ENCODE measurements at places on chromosomes 11 and 22.

- DNase-seq = no peak
These were observed 156.1 kb downstream of the HIPK3 start for GRCh38 chr11:33413301-33413700.

DNA sequence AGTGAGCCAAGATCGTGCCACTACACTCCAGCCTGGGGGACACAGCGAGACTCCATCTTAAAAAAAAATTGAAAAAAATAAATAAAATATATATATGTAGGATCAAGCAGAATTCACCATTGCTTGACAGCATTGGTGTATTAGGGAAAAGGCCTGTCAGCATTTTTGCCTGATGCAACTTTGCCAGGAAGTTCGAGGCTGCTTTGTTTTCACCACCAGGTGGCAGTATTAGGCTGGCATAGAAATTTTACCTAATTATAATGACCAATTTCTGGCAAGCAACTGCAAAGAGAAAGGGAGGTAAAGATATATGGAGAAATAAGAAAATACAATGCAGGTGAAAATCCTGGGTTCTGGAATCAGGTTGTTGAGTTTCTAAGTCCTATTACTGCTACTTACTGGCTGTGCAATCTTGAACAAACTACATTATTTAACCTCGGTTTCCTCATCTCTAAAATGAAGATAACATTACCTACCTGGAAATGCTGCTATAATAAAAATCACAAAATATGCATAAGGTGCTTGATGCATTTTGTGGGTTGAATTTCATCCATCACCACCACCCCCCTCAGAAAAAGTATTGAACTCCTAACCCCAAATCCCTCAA is 24.7 kb downstream of the LAYN start:
- DNase-seq = peak; percentile 71

GRCh38 chr22:49525801-49526535 is 301.7 kb downstream of the BRD1 start:
- DNase-seq = no peak

DNA sequence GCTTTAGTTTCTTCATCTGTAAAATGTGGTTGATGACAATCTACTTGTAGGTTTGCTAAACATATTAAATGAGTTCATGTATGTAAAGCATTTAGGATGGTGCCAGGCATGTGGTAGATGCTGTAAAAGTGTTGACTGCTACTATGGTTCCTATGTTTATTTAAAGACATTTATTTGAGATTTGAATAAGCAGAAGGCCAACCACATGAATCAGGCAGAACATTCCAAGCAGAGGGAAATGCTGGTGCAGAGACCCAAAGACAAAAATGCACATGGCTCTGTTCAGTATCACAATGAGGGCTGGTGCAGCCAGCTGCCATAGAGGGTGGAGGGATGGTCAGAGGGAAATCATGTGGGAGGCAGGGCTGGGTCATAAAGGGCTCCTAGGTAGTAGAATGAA is 156.2 kb upstream of the PDGFD start:
- peak; percentile 75 for DNase-seq

- no peak for DNase-seq
These were observed 599.1 kb downstream of the BRD1 start for GRCh38 chr22:49228431-49229037.

- no peak for DNase-seq
These were observed at the start of gene DRD2 for GRCh38 chr11:113475160-113475761. Gene DRD2, minus strand, starts transcription at chr11:113475398. Its CDS starts 50,747 bp downstream, at chr11:113424651.

- no peak for DNase-seq
These were observed 39.4 kb downstream of the MICAL2 start for GRCh38 chr11:12149672-12150225.

DNA sequence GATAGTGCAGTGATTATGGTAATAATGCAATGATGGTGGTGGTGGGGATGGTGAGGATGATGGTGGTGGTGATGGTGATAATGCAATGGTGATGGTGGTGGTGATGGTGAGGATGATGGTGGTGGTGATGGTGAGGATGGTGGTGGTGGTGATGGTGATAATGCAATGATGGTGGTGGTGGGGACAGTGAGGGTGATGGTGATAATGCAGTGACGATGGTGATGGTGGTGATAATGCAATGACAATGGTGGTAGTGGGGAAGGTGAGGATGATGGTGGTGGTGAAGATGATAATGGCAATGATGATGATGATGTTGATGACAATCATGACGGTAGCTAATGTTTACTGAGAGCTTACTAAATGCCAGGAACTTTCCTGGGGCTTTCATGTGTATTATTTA is 79.6 kb upstream of the MYOD1 start:
- no peak for DNase-seq

GRCh38 chr22:48972979-48973693 is 854.5 kb downstream of the BRD1 start:
- DNase-seq = no peak

GRCh38 chr11:3000032-3000961 is 8.2 kb upstream of the NAP1L4 start:
- peak; percentile 83 for DNase-seq

DNA sequence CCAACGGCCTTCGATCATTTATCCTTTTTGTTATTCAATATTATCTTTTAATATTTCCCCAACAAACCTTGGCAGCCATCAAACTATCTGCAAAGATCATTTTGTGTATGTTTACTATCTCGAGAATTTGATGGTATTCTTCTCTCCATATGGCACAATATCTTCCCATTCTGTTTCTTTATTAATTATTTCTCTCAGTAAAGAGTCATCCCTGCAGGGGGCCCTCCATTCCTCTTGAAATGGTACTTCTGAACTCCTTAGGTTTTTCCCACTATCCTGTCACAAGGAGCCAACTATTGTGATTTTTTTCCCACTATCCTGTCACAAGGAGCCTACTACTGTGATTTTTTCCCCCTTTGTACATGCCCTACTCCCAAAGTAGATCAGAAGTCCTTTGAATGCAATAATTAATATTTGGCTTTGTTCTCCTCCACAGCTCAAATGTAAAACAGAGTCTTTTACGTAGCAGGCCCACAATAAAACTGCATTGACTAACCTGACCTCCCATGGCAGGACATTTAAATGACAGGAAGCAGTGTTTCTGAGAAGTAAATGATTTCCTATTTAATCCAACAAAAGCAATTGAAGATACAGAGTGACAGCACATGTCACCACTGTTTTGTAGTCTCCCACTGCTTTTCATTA is 43.3 kb downstream of the PDGFD start:
- no peak for DNase-seq

GRCh38 chr11:125056931-125057692 is 6.0 kb upstream of the SLC37A2 start:
- DNase-seq = no peak

- peak; percentile 17 for DNase-seq
These were observed 17.2 kb upstream of the BMAL1 start for GRCh38 chr11:13260201-13260962.

DNA sequence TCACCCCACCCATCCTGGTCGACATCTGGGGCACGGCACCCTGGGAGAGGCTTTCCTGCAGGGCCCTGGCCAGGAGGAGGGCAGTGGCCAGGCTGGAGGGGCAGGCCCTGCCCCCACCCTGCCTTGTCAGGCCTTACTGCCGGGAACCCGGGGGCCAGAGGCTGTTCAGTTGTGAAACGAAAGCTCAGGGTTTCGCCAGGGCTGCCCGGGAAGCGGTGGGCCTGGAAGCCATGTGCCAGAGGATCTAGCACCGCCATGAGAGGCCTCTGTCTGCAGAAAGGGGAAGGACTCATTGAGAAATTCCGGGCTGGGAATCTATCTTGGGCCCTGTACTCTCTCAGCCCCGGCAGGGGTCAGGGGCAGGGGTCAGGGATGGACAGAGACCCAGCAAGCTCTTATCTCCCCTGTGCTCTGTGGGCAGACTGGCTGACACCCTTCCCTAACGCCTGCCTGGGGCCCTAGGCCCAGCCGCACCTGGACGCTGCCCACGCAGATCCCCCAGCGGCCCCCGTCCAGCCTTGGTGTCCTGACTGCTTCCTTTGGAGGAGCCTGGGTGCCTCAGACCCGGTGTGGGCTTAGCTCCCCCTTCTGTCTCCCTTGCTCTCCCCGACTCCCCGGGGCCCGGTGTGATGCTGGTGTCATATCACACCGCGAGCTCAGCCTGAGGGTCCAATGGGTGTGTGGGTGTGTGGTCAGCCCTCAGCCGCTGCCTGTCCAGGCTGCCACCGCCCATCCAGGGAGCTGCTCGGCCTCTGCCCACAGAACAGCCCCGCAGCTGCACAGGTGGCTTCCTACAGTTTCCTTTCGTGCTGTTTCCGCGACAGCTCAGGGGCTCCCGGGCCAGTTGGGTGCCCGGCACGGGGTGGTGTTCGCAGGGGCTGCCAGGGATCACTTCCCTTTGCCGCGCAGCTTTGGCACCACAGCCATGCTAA is 6.5 kb downstream of the PIM3 start:
- peak; percentile 33 for DNase-seq

GRCh38 chr11:131773626-131774025 is 403.2 kb downstream of the NTM start:
- peak; percentile 34 for DNase-seq

- DNase-seq = peak; percentile 92
These were observed 13.7 kb downstream of the AMOTL1 start for GRCh38 chr11:94781837-94782236.

- DNase-seq = no peak
These were observed 85.5 kb upstream of the PRR5 start for GRCh38 chr22:44616461-44616860.

DNA sequence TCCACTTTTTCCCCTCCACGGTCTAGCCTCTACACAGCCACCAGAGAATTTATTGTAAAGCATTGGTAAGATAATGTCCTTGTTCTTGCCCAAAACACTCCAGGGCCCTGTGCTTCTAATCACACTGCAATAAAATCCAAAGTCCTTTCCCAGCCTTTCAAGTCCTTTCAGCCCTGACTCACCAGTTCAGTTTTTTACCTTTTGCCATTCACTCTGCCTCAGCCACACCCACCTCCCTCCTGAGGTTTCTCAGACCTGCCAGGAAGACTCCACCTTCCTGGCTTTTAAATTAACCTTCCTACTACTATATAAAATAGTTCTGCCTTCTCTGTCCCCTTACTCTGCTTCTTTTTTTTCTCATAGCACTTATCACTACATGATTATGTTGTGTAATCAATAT is 91.0 kb upstream of the ARHGAP32 start:
- DNase-seq = no peak

GRCh38 chr11:130940706-130941105 is 24.4 kb upstream of the SNX19 start:
- no peak for DNase-seq

DNA sequence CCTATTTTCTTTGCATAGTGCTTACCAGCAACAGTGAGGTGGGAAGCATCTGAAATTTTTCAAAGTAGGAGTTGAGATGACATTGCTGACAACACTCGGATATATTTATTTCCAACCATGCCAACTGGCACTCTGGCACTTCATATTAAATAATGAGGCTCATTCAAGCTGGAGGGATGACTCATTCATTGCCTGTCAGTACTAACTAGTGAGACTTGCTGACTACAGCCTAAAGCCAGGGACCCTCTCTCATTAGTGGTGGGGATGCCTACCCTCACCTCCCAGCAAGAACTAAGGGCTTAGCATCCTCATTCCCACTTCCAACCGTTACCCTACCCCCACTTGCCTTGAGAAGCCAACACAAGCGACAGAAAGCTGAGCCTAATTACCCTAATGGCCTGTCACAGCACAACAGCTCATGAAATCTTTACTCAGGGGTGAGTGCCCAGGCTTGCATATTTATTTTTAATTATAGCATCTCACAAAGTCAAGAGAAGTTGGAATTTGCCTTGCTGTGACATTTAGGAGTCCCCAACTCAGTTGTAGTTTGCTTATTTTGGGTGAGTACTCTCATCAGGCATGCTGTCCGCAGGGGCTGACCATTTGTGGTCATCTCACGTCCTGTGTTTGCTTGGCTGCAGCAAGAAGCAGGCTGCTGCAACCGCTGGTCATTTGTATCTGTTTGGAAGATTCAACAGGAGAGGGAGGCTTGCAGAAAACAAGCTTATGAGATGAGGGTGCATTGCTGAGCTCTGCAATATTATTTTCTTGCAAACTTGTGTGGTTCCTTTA is 181.6 kb upstream of the POU2AF2 start:
- DNase-seq = peak; percentile 84

GRCh38 chr22:27312966-27313855 is 488.3 kb downstream of the MN1 start:
- no peak for DNase-seq

- DNase-seq = no peak
These were observed 100.6 kb downstream of the MORC2 start for GRCh38 chr22:30867746-30868662.

DNA sequence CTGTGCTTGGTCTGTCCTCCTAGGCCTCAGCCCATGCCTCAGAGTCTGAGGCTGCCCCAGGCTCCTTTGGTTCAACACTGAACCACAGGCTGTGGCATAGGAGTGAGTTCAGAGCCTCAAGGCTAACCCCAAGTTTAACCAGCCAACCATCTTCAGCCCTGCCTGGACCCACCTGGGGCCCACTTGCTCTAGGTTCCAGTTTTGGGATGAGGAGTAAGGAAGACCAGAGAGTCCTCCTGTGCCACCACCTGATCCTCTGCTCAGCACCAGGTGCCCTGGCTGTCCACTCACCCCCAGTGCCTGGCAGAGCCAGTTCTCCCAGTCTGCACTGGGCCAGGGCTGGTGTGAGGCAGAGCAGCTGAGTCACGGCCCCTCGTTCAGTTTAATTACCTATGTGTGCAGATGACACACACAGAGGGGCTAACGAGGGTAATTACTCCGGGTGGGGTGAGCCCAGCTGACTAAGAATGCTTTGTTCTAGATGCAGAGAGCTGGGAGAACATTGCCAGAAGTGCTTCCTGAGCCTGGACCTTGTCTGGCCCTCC is 12.0 kb upstream of the TMPRSS13 start:
- no peak for DNase-seq

DNA sequence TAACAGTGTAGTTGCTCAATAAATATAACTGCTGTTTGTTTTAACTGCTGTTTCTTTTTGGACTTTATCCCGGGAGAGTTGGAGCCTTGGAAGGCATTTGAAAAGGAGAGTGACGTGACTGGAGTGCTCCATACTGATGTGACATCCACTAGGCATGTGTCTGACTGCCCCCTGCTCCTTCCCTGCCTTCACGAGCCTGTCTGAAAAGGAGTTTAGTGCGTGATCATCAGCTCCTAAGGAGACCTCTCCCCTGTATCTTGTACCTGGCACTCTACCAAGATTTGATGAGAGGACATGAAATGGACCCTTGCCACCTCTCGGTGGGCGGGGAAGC is 22.9 kb downstream of the ZBTB16 start:
- peak; percentile 65 for DNase-seq

- DNase-seq = no peak
These were observed 59.6 kb downstream of the ST14 start for GRCh38 chr11:130219148-130219547.

DNA sequence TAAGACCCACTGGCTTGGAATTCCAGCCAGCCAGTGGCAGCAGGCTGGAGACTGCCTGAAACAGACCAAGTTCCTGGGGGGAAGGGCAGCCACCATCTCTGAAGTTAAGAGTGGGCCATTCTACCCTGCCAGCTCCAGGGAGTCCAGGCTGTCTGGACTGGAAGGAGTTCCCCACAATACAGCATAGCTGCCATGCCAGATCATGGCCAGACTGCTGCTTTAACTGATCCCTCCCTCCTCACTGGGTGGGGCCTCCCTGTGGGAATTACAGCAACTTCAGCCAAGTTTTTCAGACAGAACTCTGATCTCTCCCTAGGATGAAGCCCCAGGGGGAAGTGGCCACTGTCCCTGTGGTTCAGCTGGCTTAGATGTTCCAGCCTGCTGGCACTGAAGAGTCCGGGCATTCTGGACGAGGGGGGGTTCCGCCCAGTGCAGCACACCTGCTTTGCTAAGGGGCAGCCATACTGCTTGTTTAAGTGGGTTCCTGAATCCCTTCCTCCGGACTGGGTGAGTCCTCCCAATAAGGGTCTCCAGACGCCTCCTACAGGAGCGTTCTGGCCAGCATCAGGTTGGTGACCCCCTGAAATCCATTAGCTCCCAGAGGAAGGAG is 455.4 kb downstream of the DLG2 start:
- DNase-seq = no peak

- no peak for DNase-seq
These were observed 14.6 kb downstream of the RSPH14 start for GRCh38 chr22:23127055-23127756.
